ENCODE measurements at places on chromosomes 7 and 10.

- no peak for DNase-seq
Observed at GRCh38 chr7:12158334-12159060, 52.6 kb upstream of the TMEM106B start.

- DNase-seq, result no peak
Observed at GRCh38 chr7:70177166-70177565, 578.9 kb downstream of the AUTS2 start.

DNA sequence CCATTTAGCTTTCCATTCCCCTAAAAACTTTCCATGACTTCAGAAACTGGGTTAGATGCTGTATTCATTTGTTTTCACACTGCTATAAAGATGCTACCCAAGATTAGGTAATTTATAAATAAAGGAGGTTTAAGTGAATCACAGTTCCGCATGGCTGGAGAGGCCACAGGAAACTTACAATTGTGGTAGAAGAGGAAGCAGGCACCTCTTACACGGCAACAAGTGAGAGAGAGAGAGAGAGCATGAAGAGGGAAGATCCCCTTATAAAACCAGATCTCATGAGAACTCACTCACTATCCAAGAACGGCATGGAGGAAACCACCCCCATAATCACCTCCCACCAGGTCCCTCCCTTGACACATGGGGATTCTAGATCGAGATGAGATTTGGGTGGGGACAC lies 336.8 kb downstream of the TFEC start:
- no peak for DNase-seq

- DNase-seq, result no peak
Observed at GRCh38 chr7:142811154-142811737, 40.5 kb downstream of the PRSS2 start.

DNA sequence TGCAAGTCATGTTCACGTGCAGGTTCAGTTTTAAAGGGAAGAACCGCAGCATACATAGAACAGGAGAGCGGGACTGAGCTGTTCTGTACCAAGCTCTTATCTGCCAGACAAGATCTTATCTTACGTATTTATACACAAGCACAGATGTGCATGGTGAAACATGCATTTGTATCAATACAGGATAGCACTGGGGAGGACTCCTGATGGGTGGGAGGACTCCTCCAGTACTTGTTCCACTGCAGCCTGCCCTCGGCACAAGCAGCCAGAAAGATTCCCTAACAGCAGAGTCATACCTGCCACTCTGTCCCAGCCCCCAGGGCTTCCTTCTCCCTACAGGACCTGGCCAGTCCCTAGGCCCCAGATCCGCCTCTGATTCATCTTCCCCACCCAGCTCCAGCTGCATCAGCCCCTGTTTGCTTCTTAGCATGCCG lies 13.2 kb upstream of the PRKCQ start:
- DNase-seq, result no peak

- no peak for DNase-seq
Observed at GRCh38 chr10:78194050-78194449, 160.4 kb downstream of the RPS24 start.

DNA sequence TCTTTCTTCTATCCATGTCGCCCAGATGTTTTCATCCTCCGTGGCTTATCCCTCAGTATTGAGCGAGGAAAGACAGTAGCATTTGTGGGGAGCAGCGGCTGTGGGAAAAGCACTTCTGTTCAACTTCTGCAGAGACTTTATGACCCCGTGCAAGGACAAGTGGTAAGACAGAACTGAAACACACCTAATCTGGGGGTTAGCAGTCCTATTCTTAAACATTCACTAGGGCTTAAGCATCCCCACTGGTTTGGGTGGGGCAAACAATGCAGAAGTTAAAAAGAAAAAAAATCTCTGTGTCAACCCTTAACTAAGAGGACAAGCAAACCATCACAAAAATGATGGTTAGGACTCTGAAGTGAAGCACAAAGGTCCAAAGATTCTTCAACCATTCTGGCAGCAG lies 43.8 kb downstream of the SP8 start:
- DNase-seq, result no peak

GRCh38 chr7:129523924-129524323 lies 21.6 kb downstream of the SMKR1 start:
- DNase-seq, result no peak

DNA sequence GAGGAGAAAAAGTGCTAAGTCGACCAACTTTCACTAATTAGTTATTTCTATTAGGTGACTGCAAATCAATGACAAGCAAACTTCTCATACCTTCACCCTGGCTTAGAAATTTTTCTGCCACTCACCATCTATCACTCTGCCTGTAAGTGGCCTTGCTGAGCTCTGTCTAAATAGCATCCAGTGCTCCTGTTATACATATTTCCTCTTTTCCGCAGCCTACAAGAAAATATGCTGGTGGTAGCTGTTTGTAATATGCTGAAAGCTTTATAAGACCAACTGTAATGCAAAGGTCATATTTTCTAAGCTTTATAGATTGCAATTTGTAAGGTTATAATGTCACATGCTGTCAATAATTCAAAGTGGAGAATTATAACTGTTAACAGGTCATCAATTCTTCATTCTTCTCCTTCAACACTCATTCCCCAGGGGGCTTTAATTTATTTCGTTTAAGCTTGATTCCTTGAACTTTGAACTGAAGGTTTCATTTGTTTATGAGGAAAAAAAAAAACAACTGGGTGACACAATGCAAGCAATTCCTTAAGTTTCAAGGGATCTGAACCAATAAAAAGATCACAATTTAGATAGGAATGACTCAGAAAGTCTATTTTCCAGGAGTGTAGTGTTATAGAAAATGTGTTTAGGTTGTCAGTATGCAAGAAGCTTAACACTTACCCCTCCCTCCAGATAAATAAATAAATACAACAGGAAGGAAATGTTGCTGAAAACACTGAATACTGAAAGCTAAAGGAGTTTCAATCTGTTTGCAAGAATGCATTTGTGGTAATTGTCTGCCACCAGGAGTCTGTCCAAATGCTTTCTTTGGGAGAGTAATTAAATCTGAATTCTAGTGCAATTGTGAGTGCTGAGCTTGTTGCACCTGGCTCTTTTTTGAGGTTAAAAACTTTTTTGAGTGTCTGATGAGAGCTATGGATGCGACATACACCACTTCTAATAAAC lies 183.7 kb downstream of the SORCS1 start:
- peak; percentile 56 for DNase-seq

DNA sequence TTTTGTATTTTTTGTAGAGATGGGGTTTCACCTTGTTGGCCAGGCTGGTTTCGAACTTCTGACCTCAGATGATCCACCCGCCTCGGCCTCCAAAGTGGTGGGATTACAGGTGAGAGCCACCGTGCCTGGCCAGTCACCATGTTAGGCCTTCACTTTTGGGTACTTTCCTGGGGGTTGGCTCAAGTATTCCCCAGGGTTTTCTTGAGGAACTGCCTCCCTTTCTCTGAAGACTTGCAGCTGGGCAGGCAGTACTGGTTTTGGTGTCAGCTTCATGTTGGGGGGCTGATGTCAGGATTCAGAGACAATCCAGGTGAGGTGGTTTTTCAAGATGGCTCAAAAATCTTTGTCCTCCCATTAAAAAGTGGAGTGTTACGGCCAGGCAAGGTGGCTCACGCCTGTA lies 7.7 kb downstream of the ZNHIT1 start:
- no peak for DNase-seq

GRCh38 chr7:17183630-17184328 lies 114.7 kb upstream of the AHR start:
- DNase-seq, result no peak

DNA sequence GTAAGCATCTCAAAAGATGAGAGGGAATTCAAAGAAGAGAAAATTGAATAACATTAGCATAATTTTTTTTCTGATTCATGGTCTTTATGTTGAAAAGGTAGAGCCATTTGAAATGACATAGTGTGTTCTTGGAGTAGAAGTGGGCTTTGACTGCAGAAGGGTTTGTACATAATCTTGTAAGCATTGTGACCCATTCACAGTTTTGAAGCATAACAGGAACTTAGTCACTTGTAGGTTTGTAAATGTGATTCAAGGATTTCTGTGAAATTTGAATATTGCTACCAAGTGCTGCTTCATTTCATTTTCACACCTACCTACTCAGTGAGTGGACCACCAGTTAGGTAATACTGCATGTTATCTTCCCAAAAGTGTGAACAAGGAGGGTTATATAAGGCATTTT lies 68.6 kb downstream of the PON1 start:
- no peak for DNase-seq

DNA sequence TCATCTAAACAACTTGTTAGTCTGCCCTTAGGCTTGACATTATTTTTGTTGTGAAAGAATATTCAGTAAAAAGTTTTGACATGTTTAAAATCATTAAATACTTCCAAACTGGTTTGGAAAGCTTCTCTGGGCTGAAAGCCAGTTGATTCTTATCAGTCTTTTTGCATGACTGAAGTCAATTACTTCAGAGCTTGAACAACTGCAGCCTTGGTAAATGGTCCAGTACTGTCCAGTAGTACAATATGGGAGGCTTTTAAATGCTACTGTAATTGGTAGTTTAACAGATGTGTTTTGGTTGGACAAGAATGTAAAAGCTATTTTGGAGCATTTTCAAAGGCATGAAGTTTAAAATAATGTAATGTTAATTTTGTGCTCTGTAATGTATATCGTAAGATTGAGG lies 103.4 kb downstream of the SDK1 start:
- peak; percentile 84 for DNase-seq

- no peak for DNase-seq
Observed at GRCh38 chr7:104841798-104842197, 172.2 kb upstream of the KMT2E start.

GRCh38 chr10:5538446-5538845 lies 13.7 kb downstream of the CALML3 start:
- DNase-seq, result no peak

DNA sequence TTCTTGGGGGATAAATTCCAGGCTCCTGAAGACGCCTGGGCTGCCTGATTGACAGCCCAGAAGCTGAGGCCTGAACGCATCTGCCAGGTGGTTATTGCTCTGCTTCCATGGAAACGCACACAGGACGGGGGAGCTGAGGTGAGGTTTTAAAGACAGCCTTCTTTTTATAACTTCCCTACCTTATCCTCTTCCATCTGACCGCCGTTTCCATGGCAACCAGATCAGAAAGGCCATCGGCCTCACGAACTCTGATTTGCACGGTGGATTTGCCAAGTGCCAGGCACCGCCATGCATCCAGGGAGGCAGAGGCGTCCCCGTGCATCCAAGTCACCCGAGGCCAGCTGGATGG lies 260.9 kb downstream of the ADARB2 start:
- peak; percentile 30 for DNase-seq

GRCh38 chr10:17227367-17228090 lies 512 bp upstream of the VIM start:
- no peak for DNase-seq

GRCh38 chr10:71241114-71241829 lies 28.9 kb downstream of the UNC5B start:
- DNase-seq, result no peak

DNA sequence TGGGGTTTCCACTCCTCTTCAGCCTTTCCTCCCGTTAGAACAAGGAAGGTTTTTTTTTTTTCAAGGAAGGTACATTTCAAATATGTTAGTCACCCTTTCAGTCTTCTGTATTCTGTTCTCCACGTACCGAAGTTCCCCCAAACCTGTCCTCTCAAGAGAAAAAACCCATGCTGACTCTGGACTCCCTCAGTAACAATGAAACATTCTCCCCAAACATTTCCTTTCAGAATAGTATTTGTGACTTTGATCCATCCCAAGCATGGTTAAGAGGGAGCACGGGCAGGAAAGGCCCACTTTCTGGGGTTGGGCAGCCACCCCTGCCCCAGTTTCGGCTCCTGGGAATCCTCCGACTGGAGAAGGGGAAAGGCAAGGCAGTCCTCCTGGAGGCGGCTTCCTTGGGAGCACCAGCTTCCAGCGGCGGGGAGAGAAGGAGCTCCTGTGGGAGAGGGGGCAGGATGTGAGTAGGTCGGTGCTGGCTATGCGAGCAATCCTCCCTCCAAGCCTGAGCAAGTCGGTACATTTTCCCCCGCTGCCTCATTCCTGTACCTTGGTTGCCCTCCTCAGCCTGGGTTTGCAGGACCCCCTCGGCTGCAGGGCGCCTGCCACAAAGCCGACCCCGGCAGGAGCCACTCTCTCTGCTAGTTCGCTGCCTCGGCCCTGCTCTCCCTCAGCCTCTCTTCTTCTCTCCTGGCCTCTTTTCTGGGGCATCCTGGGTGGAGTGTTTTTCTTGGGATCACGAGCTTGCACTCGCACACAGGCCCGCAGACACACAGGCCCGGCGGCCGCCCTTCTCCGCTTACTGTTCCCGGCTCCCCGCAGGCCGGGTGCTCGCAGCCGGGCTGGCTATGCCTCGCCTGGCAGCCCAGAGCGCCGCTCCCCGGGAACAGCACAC lies 2.1 kb upstream of the HOXA1 start:
- peak; percentile 87 for DNase-seq

GRCh38 chr10:30935078-30935477 lies 96.6 kb downstream of the ZNF438 start:
- DNase-seq, result no peak

- DNase-seq, result no peak
Observed at GRCh38 chr7:137081321-137082093, 213.1 kb downstream of the CHRM2 start.

DNA sequence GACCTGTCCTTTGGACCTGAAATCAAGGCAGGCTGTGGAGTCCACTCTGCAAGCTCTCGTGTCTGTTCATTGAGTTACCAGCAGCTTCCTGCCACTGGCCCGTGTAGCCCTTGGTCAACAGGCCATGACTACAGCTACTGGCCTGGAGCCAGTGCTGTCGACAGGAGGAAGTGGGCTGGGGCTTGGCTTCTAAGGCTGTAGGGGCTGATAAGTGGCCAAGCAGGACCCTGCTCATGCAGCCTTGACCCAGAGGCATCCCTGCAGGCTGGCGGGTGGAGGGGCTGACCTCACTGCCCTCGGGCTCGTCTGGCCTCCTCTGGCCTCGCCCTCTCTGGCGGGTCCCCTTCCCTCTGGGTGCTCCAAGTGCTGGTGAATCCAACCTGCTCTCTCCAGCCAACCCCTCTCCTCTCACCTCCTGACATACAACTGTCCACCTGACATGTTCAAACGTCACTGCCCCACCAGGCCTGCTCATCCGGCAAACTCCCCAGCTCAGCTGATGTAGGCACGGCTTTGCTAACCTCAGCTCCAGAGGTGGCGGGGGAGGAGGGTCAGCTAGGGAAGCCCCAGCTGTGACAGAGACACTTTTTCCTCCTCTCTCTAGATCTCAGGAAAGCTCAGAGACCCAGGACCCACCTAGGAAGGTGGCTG lies 188.6 kb upstream of the LYZL2 start:
- DNase-seq, result peak; percentile 72

GRCh38 chr10:123526356-123527064 lies 139.6 kb upstream of the GPR26 start:
- DNase-seq, result no peak

- no peak for DNase-seq
Observed at GRCh38 chr7:84668116-84668515, 473.5 kb upstream of the SEMA3A start.

DNA sequence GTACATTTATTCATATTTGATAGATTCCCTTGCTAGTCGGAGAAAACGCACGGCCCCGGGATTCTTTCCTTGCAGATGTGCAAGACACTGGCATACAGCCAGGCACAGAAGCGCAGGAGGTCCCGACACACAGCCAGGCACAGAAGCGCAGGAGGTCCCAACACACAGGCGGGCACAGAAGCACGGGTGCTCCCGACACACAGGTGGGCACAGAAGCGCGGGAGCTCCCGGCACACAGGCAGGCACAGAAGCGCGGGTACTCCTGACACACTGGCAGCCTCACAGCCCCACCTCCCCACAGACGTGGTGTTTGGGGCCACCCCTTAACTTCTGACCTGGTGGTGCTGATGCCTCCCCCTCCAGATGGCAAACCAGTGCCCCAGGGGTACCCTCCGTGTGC lies 237.3 kb downstream of the ZMYND11 start:
- DNase-seq, result no peak

- DNase-seq, result no peak
Observed at GRCh38 chr7:157113607-157114006, 25.1 kb upstream of the UBE3C start.

All from kidney (tissue), 22 donors.